Activated CD8-positive, alpha-beta T cell treated with anti-CD3 and anti-CD28 coated beads for 36 hours (primary cell): ENCODE measurements at places on chromosomes 7 and 10. TPM values are rescaled to one million over a fixed set of nuclear protein-coding genes. Genes with fewer than 3 reads are reported as not detected.
A peak's percentile ranks its signal among the peaks of the same experiment; 100 is the strongest.

DNA sequence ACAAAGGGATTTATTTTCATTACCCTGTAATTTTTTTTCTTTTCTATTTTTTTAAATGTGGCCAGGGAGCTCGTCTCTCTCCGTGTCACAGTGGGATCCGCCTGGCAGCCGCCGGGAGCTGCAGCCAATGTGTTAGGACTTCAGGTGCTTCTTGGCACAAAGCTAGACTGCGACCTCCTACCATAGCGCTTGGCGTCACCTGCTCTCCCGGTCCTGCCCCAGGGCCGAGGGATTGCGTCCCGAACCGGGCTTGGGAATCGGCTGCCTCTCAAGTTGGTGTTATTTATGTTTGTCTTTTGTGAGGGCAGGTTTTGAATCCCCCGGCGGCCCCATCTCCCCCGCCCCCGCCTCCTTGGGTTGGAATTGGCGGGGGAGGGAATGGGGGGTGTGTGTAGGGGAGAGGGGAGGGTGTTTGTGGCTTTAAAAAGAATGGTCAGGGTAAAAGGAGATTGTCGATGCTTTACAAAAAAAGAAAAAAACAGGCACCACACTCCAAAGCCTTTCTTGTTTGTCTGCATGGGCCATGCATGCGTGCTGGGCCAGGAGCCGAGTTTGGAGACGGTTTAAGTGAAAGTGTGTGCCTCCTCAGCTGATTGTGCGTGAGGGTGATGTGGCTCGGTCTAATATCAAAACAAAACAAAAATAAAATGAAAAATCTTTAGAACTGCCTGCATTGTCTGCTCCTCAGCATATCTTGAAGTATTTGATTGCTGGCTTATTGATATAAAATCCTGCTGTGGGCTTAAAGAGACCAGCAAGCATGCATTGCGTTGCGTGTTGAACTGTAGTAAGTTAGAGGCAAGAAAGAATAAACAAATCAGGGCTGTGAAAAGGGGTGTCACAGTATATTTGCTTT is 1.2 kb downstream of the PPP1R9A start:
- no peak for DNase-seq

DNA sequence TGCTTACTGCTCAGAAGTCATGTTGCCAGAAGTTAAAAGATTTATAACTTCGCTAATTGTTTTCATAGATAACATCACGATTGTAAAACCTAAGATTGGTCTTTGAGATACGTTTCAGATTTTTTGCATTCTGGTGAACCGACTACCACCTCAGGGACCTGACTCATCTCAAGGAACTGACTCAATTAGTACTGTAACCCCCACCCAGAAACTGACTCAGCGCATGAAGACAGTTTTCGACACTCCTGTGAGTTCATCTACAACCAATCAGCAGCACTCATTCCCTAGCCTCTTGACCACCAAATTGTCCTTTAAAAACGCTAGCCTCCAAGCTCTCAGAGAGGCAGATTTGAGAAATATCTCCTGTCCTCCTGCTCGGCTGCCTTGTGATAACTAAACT is 72.3 kb downstream of the ELMO1 start:
- DNase-seq, result peak; percentile 58

GRCh38 chr7:14826426-14826825 is 76.1 kb downstream of the DGKB start:
- no peak for DNase-seq

Gene ACTL6B
- total RNA-seq, result not detected

Gene SFTPD
- total RNA-seq, result not detected

Gene PAPOLB
- total RNA-seq, result not detected
